Suprapubic skin (tissue), 4 donors: ENCODE measurements at places on chromosomes 6 and 20. TPM values are rescaled to one million over a fixed set of nuclear protein-coding genes. Genes with fewer than 3 reads are reported as not detected.

The PRPH2 gene
- total RNA-seq = 0.38 TPM

The BTNL2 gene
- total RNA-seq = not detected

The GPLD1 gene
- total RNA-seq = 28.9 TPM

The BIRC7 gene
- 1.3 TPM for total RNA-seq

The SRMS gene
- total RNA-seq = 1.3 TPM

The NOL7 gene
- total RNA-seq = 42.8 TPM

The SASH1 gene
- 139 TPM for total RNA-seq

DNA sequence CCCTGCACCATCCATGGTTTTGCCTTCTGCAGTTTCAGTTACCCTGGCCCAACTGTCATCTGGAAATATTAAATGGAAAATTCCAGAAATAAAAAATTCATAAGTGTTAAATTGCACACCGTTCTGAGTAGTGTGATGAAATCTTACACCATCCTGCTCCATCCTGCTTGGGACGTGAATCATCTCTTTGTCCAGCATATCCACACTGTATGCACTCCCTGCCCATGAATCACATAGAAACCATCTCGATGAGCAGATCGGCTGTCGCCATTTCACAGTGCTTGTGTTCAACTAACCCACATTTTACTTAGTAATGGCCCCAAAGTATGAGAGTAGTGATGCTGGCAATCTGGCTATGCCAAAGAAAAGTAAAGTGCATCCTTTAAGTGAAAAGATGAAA, 105.9 kb upstream of the ID4 start:
- no peak overlapping the region for H3K4me3 ChIP-seq
- DNase-seq = no peak
- no peak overlapping the region for H3K27ac ChIP-seq
- no peaks in the 10 kb centered on the region for H3K36me3 ChIP-seq
- no peaks in the 10 kb centered on the region for H3K4me1 ChIP-seq

GRCh38 chr6:52415917-52416628, 4.1 kb upstream of the EFHC1 start:
- H3K4me1 ChIP-seq = peaks cover 11% of the 10 kb centered on the region
- no peak for DNase-seq
- no peak overlapping the region for H3K4me3 ChIP-seq
- no peak overlapping the region for H3K27ac ChIP-seq
- H3K36me3 ChIP-seq = no peaks in the 10 kb centered on the region

DNA sequence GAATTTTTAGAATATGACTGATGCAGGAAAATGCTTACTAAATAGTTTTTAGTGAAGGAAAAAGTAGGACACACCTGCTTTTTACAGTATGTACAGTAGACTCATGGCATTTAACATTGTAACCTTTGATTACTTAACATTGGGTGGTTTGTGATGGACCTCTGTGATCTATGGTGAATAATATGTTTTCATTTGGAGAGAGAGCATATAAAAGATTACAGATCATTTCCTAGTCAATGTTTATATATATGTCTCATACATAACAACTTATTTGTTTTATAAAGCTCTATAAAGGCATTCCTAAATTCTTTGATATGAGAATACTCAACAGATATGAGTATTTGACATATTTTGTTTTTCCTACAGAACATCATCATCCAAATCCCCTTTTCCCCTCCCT, 129.3 kb upstream of the PDE7B start:
- no peak overlapping the region for H3K4me3 ChIP-seq
- H3K36me3 ChIP-seq = no peaks in the 10 kb centered on the region
- DNase-seq = no peak

DNA sequence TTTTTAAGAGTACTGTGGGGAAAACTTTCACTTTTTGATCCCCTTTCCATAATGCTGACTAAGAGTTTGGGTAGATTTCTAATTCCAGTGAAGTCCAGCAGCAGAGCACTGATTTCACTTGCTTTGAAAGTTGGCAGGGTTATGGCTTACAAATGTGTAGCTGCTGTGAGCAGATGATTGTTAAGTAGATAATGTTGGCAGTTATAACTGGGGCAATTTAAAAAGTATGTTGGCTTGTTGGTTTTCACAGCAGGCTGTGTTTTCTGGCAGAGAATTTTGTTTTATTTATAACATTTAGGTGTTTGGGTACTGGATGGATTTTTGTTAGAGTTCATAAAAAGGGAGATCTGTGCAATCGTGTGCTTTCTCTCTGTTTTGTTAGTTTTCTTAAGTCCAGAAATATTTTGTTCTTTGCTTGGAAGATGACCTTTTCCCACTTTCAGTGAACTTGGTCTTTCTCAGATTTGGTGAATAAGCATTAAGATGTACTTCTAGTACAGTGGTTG, 31.4 kb downstream of the AFDN start:
- H3K4me1 ChIP-seq = peaks cover 11% of the 10 kb centered on the region
- H3K27me3 ChIP-seq = no peaks in the 10 kb centered on the region
- no peak for DNase-seq
- no peak overlapping the region for H3K4me3 ChIP-seq
- no peak overlapping the region for H3K27ac ChIP-seq

DNA sequence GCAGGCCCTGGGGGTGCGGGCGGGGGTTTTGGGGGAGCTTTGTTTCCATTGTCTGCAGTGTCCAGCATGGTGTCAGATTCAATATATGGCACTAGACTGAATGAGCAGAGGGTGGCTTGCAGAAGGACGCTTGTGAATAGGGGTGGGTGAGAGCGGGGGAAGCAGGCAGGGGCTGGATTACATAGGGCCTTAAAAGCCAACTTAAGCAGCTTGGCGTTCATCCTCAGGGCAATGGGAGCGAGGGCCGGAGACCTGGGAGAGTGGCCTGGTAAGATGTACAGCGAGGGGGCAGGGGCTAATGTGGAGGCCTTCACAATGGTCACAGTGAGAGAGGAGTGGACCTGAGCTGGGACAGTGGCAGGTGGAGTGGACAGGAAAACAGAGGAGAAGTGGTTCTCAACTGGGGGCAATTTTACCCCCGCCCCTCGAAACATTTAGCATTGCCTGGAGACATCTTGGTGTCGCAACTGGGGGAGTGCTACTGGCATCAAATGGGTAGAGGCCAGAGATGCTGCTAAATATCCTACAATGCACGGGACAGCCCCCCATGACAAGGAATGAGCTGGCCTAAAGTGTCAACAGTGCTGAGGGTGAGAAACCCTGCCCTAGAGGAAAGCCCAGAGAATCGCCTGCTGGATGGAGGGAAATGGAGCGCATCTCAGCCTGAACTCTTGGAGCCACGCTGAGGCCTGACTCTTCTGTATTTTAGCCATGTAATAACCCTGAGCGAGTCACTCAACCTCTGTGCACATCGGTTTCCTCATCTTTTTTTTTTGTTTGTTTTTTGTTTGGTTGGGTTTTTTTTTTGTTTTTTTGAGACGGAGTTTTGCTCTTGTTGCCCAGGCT, 15.1 kb upstream of the BAK1 start:
- no peaks in the 10 kb centered on the region for H3K27me3 ChIP-seq
- no peaks in the 10 kb centered on the region for H3K36me3 ChIP-seq
- H3K4me1 ChIP-seq = peaks cover 32% of the 10 kb centered on the region
- no peak overlapping the region for H3K27ac ChIP-seq
- no peak for DNase-seq

GRCh38 chr20:31551163-31552081, 37.2 kb downstream of the HM13 start:
- no peak overlapping the region for H3K4me3 ChIP-seq
- peak overlapping the region; percentile 11 for H3K27ac ChIP-seq
- no peaks in the 10 kb centered on the region for H3K27me3 ChIP-seq
- peaks cover 70% of the 10 kb centered on the region for H3K36me3 ChIP-seq
- H3K4me1 ChIP-seq = peaks cover 10% of the 10 kb centered on the region

DNA sequence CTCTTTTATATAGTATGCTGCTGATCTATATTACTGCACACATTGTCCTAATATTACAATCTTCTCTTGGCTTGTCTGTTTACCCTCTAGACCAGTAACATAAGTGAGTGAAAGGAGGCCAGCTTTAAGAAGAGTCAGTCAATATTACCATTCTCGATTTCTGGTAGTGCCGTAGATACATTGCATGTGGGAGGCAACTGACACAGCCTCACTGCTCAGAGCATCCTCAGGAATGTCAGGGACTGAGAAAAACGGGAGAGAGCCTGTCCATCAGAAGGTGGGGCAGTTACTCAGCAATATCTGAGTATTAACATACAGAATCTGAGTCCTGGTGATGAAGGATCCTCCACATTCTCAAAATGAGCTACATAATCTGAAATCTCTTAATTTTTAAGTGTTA, 259.9 kb downstream of the GJA1 start:
- H3K27ac ChIP-seq = no peak overlapping the region
- no peak overlapping the region for H3K4me3 ChIP-seq
- peaks cover under 1% of the 10 kb centered on the region for H3K4me1 ChIP-seq
- no peaks in the 10 kb centered on the region for H3K27me3 ChIP-seq

GRCh38 chr6:19369785-19370184, 467.4 kb upstream of the ID4 start:
- no peak overlapping the region for H3K27ac ChIP-seq
- no peaks in the 10 kb centered on the region for H3K4me1 ChIP-seq
- H3K36me3 ChIP-seq = no peaks in the 10 kb centered on the region
- H3K27me3 ChIP-seq = no peaks in the 10 kb centered on the region

DNA sequence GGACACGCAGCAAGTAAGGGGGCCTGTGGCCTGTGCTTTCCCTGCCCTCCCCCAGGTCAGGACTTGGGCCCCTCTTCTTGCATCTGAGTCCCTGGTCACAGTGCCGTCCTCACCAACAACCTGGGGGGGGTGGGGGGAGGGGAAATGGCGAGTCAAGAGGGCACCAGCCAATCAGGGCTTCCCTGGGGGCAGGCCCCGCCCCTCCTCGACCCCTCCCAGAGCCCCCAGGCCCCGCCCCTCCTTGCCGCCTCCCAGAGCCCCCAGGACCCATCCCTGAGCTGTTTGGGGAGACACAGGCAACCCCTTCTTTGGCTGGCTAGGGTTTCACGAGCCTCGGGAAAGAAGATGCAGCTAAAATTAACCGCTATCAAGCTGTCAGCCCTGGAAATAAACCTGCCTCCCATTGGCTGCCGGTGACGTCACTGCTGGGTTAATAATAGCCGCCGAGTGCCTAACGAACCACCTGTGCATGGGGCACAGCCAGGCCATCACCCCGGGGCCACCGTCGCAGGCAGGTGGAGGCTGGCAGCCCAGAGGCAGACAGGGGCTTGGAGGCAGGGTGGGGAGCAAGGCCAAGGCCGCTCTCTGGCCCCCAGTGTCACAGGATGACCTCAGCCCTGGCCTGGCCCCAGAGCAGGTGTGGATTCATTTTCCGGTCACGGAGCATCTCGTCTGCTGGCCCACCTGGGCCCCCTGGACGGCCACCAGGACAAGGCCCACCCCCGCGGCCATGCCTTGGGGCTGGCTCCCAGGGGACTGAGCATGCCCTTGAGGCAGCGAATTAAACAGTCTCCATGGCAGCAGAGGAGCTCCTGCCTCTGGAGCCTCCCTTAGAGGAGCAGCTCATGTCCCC, 3.2 kb upstream of the EEF1A2 start:
- H3K4me1 ChIP-seq = peaks cover 24% of the 10 kb centered on the region
- no peak overlapping the region for H3K4me3 ChIP-seq
- H3K27ac ChIP-seq = no peak overlapping the region
- peaks cover 89% of the 10 kb centered on the region for H3K27me3 ChIP-seq
- H3K36me3 ChIP-seq = no peaks in the 10 kb centered on the region

DNA sequence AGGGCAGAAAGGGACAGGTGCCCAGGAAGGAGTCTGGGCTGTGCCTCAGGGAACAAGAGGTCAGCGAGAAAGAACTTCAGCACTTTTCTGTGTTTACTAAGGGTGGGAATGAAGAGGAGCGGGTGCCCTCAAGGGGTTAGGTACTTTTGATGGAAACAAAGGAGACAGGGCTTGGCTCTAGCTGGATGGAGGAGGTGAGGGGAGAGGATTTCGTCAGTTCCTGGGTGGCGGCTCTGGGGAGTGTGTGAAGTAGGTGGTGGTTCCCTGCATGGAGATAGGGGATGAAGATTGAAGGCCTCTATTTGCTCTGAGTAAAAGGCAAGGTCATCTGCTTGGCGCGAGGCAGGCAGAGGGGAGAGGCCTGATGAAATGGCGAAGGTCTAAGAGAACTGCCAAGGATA, 40.0 kb upstream of the ANKRD60 start:
- H3K4me3 ChIP-seq = no peak overlapping the region
- DNase-seq = no peak
- no peaks in the 10 kb centered on the region for H3K27me3 ChIP-seq
- H3K4me1 ChIP-seq = no peaks in the 10 kb centered on the region
- H3K36me3 ChIP-seq = peaks cover 48% of the 10 kb centered on the region
- H3K27ac ChIP-seq = no peak overlapping the region

GRCh38 chr20:59403962-59404314, 103.5 kb downstream of the EDN3 start:
- H3K27ac ChIP-seq = no peak overlapping the region
- H3K4me1 ChIP-seq = peaks cover 18% of the 10 kb centered on the region
- peaks cover 74% of the 10 kb centered on the region for H3K27me3 ChIP-seq
- no peaks in the 10 kb centered on the region for H3K36me3 ChIP-seq

- no peak overlapping the region for H3K27ac ChIP-seq
- no peak for DNase-seq
- H3K27me3 ChIP-seq = peaks cover 6% of the 10 kb centered on the region
- no peaks in the 10 kb centered on the region for H3K4me1 ChIP-seq
- no peak overlapping the region for H3K4me3 ChIP-seq
These were observed 311.4 kb downstream of the TAF4 start for GRCh38 chr20:61753987-61754956.

DNA sequence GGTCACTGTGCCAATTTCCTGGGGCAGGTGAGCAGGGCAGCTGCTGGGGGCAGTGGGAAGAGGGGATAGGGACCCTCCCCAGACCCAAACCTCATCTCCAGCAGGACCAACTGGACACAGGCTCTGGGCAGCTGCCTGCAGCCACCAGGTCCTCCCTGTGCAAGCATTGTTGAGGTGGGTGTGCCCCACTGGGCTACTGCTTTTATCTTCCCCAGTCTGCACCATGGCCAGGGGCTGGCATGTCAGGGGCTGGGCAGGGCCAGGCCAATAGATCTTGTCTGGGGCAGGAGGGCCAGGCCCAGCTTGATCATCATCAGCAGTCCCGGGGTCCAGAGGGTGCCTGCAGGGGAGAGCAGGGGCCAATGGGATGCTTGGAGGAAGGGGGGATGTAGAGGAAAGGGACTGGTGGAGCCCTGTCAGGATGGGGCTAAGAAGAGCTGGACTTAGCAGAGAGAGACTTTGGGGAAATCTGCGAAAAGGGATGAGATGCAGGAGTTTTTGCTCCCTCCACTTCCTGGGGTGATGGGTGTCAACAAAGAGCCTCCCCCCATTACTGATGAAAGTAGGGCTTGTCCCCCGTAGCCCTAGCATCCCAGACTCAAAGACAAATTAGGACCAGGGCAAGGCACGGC, 5.7 kb downstream of the EBF4 start:
- peaks cover 7% of the 10 kb centered on the region for H3K4me1 ChIP-seq
- H3K27ac ChIP-seq = no peak overlapping the region
- DNase-seq = peak; percentile 73
- no peaks in the 10 kb centered on the region for H3K36me3 ChIP-seq

GRCh38 chr6:397604-398003, 6.1 kb downstream of the IRF4 start:
- H3K4me3 ChIP-seq = no peak overlapping the region
- peaks cover 14% of the 10 kb centered on the region for H3K4me1 ChIP-seq
- no peak for DNase-seq
- H3K36me3 ChIP-seq = no peaks in the 10 kb centered on the region
- H3K27ac ChIP-seq = no peak overlapping the region
- peaks cover 57% of the 10 kb centered on the region for H3K27me3 ChIP-seq

GRCh38 chr6:23498013-23498412, 628.0 kb upstream of the NRSN1 start:
- no peak overlapping the region for H3K27ac ChIP-seq
- no peak overlapping the region for H3K4me3 ChIP-seq
- no peaks in the 10 kb centered on the region for H3K4me1 ChIP-seq
- no peaks in the 10 kb centered on the region for H3K27me3 ChIP-seq
